T-helper 1 cell (primary cell): ENCODE measurements at places on chromosomes 13 and 19.

DNA sequence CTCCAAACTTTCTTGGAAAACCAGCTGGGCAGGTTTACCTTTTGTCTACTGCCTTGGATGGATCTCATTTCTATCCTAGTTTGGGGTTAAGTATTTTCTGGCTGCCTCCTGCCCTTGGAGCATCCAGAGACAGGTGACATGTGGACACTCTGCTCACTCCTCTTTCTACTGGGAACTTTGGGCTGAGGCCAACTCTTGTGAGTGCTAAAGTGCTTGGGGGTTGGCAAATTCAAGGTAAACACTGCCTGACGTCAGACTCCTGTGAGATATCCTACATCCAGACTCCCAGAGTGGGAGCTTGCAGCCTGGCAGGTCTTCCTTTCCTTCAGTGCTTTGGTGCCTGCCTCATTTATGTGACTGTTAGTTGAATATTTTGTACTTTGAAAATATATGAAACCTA is 388.1 kb downstream of the KCNRG start:
- no peak for DNase-seq

DNA sequence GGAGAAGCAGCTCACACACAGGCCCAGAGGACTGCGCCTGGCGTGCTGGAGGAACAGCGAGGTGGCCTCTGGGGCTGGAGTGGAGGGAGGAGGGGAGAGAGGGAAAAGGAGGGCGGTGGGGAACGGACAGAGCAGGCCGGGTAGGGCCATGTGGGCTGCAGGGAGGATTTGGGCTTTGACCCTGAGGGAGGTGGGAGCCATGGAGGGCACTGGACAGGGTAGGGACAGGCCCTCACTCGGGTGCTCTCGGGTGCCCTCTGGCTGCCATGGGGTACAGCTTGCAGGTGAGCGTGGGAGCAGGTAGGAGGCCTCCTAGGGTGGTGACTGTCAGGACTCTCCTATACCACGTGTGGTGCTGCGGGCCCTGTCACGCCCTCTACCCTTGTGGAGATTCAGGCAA is 22.8 kb downstream of the PLIN4 start:
- no peak for DNase-seq

- no peak for DNase-seq
Observed at GRCh38 chr19:40280608-40281221, 4.4 kb downstream of the AKT2 start.

DNA sequence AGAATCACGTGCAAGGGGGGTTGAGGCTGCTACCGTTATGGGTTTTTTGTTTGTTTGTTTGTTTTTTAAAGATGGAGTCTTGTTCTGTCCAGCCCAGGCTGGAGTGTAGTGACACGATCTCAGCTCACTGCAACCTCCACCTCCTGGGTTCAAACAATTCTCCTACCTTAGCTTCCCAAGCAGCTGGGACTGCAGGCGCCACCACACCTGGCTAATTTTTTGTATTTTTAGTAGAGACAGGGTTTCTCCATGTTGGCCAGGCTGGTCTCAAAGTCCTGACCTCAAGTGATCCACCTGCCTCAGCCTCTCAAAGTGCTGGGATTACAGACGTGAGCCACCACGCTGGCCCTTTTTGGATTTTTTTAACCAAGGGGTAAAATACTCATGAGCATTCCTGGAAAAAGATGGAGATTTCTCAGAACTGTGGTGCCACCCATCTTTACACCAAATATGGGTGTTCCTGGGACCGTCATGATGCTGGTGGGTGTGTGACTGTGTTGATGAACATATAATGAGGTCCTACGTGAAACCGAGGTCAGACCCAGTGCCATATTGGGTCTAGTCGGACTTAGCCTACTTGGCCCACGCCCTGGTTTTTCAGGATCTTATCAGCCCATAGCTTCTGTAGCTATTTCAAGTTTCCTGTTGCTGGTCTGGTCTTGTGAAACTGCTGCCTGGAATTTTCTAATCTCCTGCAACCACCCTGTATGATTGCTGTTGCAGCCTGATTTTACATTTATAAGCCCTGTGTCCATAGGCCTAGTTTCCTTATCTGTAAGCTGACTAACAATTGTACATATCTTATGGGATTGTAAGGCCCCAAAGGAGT is 6.2 kb downstream of the PPP1R15A start:
- DNase-seq, result no peak

DNA sequence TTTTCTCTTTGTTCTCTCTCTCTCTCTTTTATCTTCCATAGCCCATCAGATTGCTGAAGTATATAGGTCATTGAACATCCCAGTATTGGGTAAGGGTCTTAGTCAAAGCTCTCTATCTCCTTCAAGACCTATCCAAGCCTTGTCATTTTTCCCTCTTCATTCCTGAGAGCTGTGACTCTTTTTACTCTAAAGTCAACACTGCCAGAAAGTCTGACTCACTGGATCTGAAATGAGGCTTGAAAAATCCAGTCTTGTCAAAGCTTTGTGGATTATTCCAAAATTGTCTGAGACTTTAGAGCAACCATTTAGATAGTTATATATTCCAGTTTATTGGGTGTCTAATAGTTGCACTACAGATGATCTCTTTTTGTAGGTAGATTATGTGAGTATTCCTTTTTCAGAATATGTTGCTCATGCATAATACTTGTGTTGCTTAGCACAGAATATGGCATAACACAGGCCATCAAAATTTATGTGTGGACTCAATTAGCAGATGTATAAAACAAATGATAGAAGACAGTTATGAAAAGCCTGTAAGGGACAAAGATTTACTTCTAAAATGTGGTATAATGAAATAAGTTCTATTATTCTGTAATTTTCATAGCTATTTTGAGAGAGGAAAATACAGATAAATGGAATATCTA is 389.3 kb upstream of the PCDH9 start:
- no peak for DNase-seq

DNA sequence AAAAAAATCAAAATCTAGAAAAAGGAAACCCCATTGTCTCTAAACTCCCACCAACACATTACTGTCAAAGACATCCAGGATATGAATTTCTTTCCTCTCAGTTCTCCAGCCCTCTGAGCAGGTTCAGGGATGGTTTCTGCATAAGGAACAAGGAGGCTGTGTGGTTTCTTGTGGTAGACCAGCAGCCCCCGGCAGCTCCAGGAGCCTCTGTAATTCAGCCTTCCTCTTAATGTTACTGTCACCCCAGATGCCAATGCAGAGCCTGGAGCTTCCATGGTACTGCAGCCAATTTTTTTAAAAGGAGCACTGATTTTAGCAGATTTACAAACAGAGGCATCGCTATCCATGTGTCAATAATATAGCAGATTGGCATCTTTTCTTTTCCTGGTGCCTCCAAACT is 100.6 kb upstream of the FAM216B start:
- DNase-seq, result no peak

- DNase-seq, result no peak
Observed at GRCh38 chr19:46133101-46133627, 8.7 kb upstream of the IGFL3 start.

DNA sequence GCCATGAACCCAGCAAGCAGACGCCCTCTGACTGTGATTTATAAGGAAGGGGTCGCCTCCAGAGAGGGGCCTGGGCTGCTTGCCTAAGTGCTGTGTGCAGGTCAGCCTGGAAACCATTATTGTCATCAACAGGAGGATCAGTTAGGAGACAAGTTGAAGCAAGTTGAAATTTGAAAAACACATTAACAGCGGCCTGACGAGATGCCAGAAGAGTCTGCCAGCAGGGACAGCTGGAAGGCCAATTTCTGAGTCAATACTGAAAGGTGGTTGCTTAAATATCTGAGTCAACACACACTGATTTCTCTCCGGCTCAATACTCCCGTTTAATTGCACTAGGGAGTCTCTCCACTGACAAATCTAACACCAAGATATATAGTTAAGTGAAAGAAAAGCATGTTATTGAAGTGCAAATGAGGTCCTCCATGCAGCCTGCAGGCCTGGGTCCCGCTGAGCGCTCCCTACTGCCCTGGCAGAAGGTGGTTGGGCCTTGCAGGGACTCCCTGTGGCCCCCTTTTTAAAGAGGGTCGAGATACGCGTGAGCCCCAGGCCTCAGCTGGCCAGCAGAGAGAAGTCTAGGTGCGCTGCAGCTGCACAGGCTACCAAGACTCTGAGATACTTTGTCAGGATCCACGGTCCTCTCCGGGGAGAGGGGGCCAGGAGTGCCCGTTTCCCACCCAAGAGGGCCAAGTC is 91.1 kb downstream of the RNASEH2B start:
- no peak for DNase-seq

DNA sequence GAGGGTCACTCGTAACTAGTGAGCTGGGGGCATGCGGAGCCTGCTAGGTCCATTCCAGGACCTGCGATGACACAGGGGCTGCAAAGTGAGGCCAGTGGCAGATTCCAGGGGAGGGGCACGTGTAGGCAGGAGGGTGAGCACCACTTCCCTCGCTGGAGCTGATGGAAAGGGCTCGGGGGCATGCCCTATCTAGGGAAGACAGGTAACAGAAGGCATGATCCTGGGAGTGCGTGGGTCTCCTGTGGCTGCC is 51.2 kb downstream of the KLF2 start:
- no peak for DNase-seq

- DNase-seq, result no peak
Observed at GRCh38 chr19:14149509-14149994, 13.2 kb upstream of the ASF1B start.
